Mucosa of gallbladder (tissue), 1 donor: ENCODE measurements at places on chromosomes 16 and 17. TPM values are rescaled to one million over a fixed set of nuclear protein-coding genes. Genes with fewer than 3 reads are reported as not detected.

DNA sequence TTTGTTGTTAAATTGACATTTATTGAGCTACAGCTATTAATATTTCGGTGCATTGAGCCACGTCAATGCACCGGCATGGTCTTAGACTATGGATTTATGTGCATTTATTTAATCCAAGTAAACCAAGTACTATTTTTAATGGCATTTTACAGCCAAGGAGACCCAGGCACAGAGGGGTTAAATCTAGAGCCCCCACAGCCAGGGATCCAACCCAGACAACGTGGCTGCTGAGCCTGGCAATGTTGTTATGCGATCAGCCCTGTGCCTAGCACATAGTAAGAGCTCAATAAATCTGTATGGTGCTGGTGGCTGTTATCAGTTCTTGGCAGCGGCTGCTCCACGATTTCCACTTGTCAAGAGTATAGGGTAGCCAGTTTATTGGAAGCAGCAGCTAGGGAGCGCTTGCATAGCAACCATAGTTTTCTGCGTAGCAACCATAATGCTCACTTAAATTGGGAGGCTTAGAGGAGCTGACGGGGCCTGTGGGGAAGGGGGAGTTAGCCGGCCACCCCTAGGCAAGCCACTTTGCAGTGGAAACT lies 541 bp upstream of the RBBP6 start:
- no peak for DNase-seq

- no peak for DNase-seq
These were observed 25.8 kb downstream of the SOX8 start for GRCh38 chr16:1007284-1007850.

PNMT gene
- total RNA-seq, result 1.8 TPM

- no peak for DNase-seq
These were observed 96.5 kb downstream of the ABCC1 start for GRCh38 chr16:16045879-16046278.

C16orf74 gene
- 0.83 TPM for total RNA-seq

- DNase-seq, result no peak
These were observed 24.4 kb upstream of the RSL1D1 start for GRCh38 chr16:11875721-11876120.

GRCh38 chr17:19407601-19408345 lies 3.3 kb upstream of the RNF112 start:
- DNase-seq, result no peak

- DNase-seq, result no peak
These were observed at the start of gene HOXB8 for GRCh38 chr17:48615047-48615962. HOXB8 (minus strand) TSS chr17:48615292; CDS start chr17:48614704, 588 bp downstream.

PYDC1 gene
- not detected for total RNA-seq

GRCh38 chr16:89137666-89138512 lies 33.7 kb upstream of the CDH15 start:
- DNase-seq, result no peak

GRCh38 chr17:19800571-19800970 lies 52.5 kb upstream of the ALDH3A1 start:
- no peak for DNase-seq

KIF22 gene
- total RNA-seq, result 21.6 TPM

CASKIN2 gene
- total RNA-seq, result 74.7 TPM

DNA sequence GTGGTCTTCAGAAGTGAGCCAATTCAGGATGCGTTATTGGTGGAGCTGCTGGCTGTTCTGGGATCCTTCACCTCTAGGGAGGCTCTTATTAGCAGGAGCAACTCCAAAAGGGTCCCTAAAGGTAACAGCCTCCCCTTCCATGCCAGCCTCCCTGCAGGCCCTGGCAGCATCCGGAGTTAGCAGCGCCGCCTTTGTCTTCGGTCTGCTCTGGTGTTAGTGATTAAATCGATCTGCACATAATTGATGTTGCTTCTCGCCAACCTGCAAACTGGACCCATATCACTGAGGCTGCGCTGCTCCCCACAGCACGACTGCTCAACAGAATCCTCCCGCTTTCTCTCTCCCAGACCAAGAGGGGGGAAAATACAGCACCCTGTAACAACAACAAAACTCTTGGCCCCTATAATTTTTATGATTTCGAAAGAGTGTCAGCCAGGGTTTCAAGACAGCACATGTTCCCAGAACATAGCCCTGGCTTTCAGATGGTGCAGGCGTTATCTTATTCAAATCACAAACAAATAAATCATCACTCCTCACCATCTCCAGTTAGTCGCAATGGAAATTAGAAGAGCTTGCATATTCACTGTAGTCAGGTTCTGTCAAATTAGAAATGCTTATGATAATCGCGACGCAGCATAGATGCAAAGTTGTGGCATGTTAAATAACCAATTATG lies 76.0 kb downstream of the IRX3 start:
- no peak for DNase-seq

GRCh38 chr16:10923146-10923649 lies 19.1 kb downstream of the DEXI start:
- no peak for DNase-seq
